ENCODE measurements at places on chromosomes 3 and 15. TPM values are rescaled to one million over a fixed set of nuclear protein-coding genes. Genes with fewer than 3 reads are reported as not detected.
A peak's percentile ranks its signal among the peaks of the same experiment; 100 is the strongest.

MGLL gene
- polyA plus RNA-seq = 28.0 TPM

GRCh38 chr15:31016446-31016915 lies 25.1 kb upstream of the MTMR10 start:
- DNase-seq = no peak

DNA sequence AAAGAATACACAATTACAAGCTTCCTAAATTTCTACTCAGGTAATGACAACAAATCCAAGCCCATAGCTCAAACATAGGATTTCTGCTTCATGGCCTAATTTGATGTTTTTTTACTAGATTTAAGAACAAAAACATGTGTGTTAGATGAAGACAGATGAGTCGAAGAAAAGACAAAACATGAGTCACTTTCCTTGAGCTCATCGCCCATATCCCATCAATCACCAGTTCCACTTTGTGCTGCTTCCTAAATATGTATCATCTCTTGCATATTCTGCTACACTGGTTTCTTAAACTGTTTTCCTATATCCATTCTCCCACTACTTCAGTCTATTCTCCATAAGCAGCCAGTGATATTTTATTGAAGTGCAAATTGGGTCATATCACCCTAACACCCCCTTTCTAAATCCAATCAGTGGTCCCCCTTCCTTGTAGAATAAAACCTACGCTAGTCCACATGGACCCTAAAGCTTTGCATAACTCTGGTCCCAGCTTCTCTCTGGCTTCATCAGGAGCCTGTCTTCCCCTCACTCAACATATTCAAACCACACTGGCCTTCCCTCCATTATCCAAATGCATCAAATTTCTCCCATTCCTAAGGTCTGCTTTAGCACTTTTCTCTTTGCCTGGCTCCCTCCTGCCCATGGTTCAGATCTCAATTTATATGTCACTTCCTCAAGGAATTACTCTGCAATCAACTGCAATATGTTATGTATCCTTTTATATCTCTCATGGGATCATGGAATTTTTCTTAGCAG lies 1033.9 kb downstream of the FHIT start:
- peak; percentile 10 for DNase-seq

DNA sequence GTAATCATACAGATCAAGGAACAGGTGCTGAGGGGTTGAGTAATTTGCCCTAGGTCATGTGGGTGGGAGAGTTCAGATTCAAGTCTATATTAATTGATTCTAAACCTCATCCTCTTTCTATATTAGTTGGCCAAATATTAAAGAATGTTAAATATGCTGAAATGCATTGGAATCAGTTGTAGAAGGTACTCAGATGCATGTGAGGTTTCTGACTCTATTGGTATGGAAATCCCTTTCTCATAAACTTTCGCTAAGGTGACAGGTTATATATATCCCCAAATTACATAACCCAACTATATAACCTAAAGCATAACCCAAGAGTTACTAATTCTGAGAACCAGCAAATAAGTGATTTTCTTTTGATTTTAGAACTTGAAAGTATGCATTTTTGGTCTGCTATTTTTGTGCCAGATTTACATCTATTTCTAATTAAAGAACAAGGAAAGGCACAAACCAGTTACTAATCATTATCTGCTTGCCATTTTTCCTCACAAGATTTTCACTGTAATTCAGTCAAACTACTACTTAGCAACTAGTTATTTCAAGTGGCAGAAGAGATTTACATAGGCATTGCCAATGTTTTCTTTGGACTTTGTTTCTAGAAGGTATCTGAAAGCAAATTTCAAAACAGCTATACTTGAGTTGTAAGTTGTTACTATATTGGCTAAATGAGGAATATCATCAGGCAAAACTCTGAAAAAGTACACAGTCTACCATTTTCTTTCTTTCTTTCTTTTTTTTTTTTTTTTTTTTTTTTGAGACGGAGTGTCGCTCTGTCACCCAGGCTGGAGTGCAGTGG lies 201.3 kb downstream of the RBMS3 start:
- no peak for DNase-seq

GRCh38 chr3:196524527-196524926 lies 9.4 kb upstream of the SMCO1 start:
- DNase-seq = no peak

BMF gene
- 12.5 TPM for polyA plus RNA-seq

- no peak for DNase-seq
Observed at GRCh38 chr15:101193120-101193644, 58.7 kb downstream of the CHSY1 start.

- DNase-seq = no peak
Observed at GRCh38 chr15:73987681-73988444, 4.2 kb downstream of the STOML1 start.

DNA sequence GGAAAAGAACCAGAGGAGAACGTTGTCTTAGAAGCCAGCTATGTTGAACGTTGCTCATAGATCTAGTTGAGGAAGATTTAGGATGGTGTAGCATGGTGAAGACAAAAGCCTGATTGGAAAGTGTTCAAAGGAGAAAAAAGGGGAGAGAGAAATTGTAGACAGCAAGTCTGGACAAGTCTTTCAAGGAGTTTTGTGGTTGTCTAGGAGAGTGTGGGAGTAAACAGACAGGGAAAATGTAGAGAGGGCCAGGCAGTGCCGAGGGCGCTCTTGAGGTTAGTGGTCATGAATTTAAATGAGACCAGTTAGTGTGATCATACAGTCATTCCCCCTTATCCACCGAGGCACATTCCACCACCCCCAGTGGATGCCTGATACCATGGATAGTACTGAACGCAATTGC lies 167.5 kb upstream of the IL12A start:
- no peak for DNase-seq

HAUS2 gene
- 14.4 TPM for polyA plus RNA-seq

TRH gene
- not detected for polyA plus RNA-seq

DNA sequence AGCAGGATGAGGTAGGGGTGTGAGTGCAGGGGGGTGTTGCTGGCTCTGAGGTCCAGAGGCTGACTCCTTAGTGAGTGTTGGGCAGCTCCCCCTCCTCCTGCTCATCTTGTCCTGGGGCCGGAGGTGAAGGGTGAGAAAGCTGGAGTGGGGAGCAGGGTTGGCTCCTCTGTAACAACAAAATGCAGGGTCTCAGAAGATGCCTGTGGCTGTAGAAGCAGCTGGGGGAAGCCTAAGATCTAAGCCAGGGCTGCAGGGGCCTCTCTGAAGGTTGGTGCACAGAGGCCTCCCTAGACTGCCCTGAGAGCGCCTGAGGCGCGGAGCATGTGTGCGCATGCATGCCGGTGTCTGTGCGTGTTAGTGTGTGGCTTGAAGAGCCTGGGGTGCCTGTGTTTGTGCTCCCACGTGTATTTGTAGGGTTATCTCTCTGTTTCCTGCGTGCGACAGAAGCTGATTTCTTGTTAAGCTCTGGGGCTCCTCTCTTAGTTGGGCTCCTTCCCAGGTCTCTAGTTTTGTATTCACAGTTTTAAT lies 5.3 kb upstream of the HDAC11 start:
- no peak for DNase-seq

DNA sequence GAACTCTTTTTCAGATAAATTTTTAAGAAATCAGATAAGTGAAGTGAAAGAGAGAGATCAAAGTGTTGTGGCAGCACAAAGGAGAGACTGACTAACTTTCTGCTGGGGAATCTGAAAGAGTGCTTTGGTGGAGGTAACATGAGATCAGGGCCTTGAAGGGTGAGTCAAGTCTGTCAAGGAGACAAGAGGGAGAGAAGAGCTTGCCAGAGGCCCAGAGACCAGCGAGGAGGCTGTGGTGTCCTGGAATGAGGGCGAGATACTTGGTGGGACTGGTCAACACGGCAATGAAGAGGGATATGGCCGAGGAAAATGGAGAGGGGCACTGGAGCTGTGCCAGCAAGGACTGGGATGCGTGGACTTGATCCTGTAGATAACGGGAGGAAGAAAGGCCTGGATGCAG lies 4.6 kb downstream of the TADA3 start:
- no peak for DNase-seq

DNA sequence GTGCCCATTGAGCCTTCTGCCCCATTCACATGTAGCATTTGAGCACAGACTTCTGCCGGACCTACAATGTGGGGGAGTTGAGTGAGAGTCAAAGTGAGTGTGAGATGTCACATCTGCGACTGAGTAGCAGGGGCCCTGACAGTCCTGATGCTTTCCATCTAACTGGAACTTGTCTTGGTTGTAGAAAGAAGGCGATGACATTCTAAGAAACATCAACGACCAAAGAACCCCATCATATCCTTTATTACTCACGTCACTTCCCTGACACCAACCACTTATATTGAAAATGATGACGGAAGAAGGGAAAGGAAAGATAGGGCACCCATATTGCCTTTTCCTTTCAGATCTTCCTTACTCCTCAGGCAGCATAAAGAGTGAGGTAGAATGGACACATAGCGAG lies 30.5 kb downstream of the SMAD3 start:
- DNase-seq = no peak

DNA sequence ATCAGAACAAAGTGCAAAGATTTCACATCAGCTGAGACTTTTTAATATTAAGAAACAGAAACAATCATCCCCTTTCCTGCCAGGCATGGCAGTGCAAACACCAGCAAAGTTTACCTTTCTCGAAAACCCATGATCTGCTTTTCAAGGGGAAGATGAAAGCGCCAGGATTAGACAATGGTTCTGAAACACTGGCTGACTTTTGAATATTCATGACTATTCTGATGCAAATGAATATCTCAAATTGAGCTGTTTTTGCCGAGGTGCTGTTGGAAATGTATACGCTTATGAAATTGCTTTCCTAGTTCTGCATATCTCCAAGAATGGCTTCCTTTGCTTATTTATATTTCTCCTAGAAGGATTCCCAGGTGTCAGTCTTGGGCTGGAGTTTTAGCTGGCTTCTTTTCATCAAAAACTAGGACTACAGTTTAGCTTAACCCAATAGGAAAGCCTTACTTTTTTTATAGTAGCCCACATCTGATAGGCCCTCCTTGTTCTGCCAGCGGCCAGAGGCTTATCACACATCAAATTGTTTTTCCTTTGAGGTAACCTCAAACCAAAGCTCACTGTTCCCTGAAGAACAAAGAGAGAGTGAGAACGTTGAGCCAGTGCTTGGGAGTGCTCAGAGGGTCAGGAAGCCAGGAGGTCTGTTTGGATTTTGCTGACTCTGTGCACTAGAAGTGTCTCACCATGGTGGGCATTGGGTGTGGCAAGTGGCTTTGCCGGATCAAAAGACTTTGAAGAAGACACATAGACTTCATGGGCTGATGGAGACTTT lies 74.0 kb upstream of the PLCL2 start:
- DNase-seq = no peak

- no peak for DNase-seq
Observed at GRCh38 chr3:150069633-150070032, 98.9 kb upstream of the PFN2 start.
